Fibroblast of skin of abdomen (primary cell): ENCODE measurements at places on chromosomes 4 and X.

DNA sequence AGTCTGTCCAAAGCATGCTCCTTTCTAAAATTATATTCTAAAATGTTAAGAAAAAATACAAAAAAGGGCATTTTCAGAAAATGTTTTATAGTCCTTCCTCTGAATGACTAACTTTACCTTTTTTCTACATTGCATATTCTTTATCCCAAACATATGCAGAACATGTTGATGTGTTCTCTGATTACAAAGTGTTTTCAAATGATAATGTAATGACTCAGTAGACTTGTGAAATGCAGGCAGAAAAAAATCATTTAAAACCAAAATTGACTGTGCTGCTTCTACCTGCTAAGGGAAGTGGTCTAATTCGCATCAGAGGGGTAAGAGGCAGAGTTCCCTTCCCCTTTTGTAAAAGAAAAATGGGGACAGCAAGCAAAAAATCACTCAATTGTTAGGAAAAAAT lies 22.7 kb upstream of the YTHDC1 start:
- DNase-seq, result peak; percentile 12

- no peak for DNase-seq
Observed at GRCh38 chr4:139146926-139147629, 29.9 kb downstream of the ELF2 start.

DNA sequence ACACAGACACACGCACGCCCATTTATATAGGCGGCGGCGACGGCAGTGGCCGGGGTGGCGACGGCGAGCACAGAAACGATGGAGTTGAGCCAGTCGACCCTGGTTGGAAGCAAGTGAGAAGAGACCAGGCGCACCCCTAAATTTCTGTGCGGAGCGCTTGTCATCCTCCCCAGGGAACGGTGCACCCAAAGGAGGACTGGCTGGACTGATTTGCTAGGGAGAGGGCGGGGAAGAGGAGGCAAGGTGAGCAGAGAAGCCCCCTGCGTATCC lies 302 bp downstream of the NHS start:
- DNase-seq, result no peak

DNA sequence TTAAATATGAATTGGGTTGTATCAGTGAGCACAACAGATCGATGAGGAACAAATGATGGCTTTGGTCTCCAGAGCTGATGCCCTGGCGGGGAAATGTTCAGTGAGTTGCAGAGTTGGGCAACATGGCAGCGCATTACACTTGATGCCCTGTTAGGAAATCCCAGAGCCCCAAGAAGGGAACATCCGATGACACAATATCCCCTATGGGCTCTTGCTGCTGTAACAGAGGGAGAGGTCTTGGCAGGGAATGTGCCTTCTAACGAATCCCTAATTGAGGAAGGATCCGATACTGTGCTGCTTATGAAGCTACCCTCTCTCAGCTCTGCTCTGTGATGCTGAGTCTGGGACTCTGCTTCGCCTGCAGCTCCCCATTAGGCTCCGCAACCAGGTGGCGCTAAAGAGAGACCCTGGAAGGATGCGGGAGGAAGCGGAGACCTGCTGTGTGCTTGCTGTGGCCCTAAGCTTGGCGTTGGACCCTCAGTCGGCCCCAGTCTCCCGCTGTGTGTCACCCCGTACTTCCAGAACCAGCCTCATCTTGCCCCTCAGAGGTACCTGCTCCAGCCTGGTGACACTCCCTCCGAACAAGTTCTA lies 38.9 kb downstream of the PDHA1 start:
- DNase-seq, result peak; percentile 12

- DNase-seq, result no peak
Observed at GRCh38 chr4:168888715-168889215, 121.3 kb downstream of the CBR4 start.

- DNase-seq, result peak; percentile 85
Observed at GRCh38 chr4:25928379-25929297, 14.6 kb downstream of the SMIM20 start.

GRCh38 chrX:40097504-40098263 lies at the start of gene BCOR:
Gene BCOR (minus strand): TSS chrX:40097958. CDS start chrX:40077929, 20,029 bp downstream.
- DNase-seq, result peak; percentile 77

- peak; percentile 58 for DNase-seq
Observed at GRCh38 chr4:142815834-142816233, 30.3 kb downstream of the INPP4B start.

DNA sequence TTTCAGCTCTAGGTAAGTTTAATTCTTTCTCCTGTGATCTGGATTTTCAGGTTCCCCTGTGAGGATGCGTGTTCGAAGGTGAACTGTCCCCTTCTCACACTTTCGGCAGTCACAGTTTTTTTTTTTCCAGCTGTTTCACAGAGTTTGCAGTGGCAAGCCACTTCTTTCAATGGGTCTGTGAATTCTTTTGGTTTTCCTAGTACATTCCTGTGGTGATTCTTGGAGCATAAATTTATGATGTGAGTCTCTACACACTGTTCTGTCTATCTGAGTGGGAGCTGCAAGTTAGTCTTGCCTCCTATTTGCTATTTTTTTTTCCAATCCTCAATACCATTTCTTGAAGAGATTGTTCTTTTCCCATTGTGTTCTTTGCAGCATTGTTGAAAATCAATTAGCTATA lies 595.5 kb downstream of the RAPGEF2 start:
- DNase-seq, result peak; percentile 5

DNA sequence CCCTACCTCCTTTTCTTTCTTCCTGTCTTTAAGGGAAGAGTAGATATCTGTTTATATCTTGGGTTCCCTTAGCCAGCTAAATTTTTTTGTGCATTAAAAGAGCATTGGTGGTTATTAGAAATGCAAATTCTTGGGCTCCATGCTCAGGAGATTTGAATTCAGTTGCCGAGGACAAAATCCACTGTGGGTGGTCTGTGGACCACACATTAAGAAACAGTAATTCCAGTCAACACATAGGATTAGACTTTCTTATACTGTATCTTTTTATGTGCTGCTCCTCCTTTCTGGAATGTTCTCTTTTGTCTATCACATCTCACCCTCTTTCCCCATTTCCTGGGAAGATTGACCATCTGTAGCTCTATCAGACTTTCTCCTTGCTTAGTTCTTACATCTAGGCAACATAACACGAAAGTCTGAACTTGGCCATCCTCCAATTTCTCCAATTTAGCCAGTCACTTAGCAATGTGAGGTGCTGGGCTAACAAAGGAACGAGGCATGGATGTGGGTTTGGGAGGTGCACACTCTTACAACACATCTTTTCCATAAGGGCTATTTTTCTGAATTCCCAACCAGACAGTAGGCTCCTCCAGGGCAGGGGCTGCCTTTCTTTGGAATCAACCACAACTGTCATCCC lies 5.3 kb upstream of the PDLIM3 start:
- no peak for DNase-seq

DNA sequence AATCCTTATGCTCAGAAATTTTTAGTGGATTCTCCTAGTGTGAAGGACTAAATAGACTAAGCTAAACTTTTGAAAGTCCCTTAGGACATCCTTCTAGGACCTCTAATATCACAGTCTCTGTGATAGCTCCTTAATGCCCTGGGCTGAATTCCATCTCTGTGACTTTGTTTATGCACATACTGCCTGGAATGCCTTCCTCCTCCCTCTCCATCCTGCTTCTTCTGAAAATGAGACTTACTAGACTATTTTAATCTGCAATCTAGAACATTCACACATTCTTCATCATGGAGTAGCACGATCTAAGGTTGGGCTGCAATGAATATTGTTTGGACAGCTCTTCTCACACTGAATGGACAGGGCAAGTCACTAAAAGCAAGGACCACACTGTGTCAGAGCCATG lies 65.0 kb upstream of the MSX1 start:
- DNase-seq, result no peak

GRCh38 chrX:102840871-102841705 lies 96.0 kb upstream of the RAB40AL start:
- peak; percentile 42 for DNase-seq

DNA sequence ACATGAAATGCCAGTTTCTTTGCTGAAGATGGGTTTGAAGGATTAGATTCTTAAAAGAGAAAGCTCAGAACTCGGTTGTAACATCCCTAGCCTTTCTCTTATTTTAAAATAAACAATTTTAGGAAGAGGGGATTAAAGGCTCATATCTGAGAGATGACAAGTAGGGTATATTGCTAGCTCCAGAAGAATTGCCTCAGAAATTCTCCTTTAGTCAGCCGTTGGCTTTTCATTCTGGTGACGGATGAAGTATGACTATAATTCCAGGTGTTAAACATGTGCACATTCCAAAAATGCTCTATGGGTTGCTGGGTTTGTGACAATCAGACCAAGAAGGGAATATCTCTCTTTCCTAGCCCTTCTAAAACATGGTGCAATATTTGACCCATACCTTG lies 17.8 kb downstream of the DKK2 start:
- DNase-seq, result peak; percentile 46

- DNase-seq, result peak; percentile 36
Observed at GRCh38 chrX:24242649-24243175, 71.2 kb downstream of the SUPT20HL2 start.

- DNase-seq, result no peak
Observed at GRCh38 chr4:83728191-83728590, 192.3 kb downstream of the GPAT3 start.

- no peak for DNase-seq
Observed at GRCh38 chr4:16290681-16291420, 64.6 kb upstream of the TAPT1 start.

DNA sequence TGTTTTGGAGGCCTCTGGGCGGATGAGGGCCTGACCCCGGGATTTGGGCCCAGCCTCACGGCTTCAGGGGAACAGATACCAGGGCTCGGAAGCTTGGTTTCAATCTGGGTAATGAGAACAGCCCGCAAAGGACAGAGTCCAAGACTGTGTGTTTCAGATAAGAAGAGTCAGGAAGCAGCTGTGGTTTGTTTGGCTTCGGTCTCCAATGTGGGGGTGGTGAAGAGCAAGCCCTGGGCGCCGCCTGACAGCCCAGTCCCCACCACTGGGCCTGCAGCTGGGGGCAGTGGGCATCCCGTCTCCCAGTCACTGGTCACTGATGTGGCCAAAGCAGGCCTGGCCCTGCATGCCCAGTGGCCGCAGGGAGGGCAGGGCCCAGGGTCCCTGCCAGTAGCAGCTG lies 9.1 kb downstream of the WFS1 start:
- DNase-seq, result no peak

DNA sequence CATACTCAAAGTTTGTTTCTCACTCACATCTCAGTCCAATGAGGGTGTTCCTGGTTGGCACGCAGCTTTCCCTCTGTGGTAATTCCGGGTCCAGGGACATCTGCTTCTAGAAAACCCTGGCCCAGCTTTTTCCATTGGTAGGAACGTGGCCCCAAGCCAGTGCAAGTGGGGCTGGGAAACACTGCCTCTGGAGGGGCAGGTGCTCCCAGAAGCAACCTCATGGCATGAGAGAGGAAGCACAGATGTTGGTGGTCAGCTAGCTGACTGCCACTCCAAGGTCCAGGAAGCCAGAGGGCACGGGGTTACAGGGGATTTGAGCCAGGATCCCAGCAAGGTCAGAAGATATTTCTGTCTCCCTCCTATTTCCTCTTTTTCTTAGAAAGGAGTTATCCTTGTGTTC lies 47.5 kb downstream of the DCTD start:
- no peak for DNase-seq
